ENCODE measurements at places on chromosomes 4 and X.

DNA sequence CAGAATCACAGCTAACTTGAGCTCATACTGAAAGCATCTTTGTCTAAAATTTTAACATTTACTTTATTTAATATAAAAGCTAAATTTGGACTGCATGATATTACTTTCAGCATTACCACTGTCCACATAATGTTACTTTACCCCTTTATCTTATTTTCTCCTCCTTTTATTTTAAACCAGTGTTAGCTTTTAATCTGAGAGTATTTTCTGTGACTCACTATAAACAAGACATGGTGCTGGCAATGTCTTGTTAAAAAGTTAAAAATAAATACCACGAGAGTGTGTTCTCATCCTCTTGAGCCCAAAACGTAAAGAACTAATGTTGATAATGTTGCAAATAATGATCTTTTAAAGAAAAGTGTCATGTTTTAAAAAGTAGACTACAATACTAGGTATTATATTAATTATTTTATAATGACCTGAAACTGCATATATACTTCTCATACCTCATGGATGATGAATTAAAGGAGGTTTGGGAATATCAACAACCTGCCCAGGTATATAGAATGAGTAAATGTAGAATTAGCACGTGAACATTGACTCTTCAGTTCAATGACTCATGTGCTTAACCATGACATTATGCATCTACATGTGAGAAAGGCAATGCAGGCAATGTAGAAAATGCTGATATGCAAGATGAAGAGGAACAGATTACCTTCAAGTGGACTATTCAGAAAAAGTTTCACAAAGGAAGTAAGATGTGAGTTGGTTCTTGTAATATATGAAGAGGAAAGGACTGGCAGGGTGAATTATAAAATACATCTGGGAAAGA is 454.1 kb upstream of the ADGRL3 start:
- no peak for DNase-seq

DNA sequence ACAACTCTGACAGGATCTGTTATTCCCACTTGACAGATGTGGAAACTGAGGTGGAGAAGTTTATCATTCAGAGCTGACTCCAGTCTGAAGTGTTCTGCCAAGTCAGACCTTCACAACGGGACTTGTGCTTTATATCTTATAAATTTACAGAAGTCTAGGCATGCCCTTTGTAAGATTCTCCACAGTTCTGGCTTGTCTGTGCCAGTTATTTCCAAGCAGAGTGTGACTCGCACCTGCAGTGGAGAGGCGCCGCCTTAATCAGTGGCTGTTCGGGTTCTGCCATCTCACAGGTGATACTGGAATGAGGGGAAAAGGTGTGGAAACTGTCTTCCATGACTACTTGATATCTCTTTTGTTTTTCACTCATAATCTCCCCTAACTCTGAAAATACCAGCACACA is 63.2 kb downstream of the CPEB2 start:
- DNase-seq, result no peak

- no peak for DNase-seq
These were observed 581.5 kb downstream of the STIM2 start for GRCh38 chr4:27442146-27442545.

DNA sequence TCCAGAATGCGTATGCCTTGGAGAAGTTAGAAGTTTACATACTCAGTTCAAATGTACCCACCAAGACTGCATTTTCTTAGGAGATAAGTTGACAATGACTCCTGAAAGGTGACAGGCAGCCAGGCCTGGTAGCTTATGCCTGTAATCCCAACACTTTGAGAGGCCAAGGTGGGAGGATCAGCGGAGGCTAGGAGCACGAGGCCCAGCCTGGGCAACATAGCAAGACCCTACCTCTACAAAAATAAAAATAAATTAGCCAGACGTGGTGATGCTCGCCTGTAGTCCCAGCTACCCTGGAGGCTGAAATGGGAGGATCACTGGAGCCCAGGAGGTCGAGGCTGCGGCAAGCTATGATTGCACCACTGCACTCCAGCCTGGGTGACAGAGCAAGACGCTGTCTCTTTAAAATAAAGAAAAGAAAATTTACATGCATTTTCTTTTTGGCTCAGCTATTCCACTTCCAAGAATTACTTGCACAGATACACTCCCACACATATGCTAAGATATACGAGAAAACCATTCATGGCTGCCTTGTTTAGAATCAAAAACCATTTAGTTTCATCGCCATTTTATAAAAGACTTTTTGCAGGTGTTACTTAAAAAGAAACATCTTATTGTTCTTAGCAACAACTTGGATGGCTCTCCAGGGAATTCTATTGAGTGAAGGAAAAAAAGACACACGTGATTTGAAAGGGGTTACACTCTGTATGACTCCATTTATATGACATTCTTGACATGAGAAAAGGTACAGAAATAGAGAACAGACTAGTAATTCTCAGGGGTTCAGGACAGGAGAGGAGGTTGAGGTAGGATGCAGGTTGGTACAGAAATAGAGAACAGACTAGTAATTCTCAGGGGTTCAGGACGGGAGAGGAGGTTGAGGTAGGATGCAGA is 66.3 kb downstream of the DHRSX start:
- DNase-seq, result no peak

- DNase-seq, result peak; percentile 53
These were observed at the start of gene HAND2 for GRCh38 chr4:173529477-173530325. HAND2 (minus strand) TSS chr4:173530229; CDS start chr4:173529289, 940 bp downstream.

DNA sequence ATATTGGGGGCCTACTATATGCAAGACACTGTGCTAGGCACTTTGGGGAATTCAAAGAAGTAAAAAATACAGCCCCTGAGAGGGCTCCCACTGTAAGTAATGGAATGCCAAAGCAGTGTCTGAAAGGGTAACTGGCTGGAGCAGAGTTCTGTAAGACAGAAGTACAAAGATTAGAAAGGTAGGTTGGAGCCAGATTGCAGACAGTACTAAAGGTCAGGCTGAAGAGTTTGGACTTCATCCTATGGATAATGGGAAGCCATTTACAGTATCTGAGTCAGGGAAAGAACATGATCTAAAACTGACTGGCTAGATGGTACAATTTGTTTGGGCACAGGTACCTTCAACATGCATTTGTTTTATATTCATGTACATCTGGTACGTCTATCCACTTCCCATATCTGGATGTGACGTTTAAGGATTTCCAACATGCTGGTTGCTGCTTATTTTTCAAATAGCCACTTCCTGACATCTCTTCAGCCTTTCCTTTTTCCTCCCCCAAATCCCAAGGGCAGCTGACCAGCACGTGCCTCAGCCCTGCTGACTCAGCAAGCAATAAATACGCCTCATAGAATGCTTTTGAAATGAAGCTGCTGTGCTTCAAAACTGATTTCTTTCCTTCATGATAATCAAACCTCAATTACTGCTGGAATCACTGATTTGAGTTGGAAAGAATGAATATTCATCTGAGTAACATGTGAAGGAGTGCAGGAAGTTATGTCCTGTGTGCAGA is 9.5 kb downstream of the ENOX2 start:
- DNase-seq, result no peak

GRCh38 chrX:136662976-136663375 is 15.0 kb downstream of the CD40LG start:
- no peak for DNase-seq

GRCh38 chrX:53337101-53337500 is 55.7 kb upstream of the IQSEC2 start:
- DNase-seq, result no peak

GRCh38 chr4:101191302-101192098 is 155.8 kb downstream of the PPP3CA start:
- no peak for DNase-seq

DNA sequence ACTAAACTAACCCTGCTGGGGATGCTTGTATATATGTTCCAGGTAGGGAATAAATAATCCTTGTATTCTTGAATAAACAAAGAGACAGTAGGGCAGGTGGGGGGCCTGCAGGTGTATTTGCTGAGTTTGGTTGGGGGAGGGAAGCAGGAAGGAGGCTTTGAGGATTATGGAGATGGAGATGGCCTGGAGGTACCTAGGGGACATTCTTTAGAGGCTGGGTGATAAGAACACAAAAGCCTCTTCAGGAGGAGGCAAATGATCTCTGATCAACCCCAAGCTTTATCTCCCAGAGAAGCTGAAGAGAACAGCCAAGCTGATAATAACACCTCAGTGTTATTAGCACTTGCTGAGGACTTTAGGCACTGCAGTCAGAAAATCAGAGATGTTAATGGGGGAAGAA is 187.7 kb downstream of the MGST2 start:
- DNase-seq, result peak; percentile 11

- no peak for DNase-seq
These were observed 13.4 kb downstream of the KLF3 start for GRCh38 chr4:38677441-38677840.

- no peak for DNase-seq
These were observed 325.0 kb downstream of the EVC2 start for GRCh38 chr4:5383191-5383980.

- no peak for DNase-seq
These were observed 292.9 kb downstream of the IL1RAPL1 start for GRCh38 chrX:28880136-28880535.

- peak; percentile 21 for DNase-seq
These were observed 31.2 kb upstream of the NSUN7 start for GRCh38 chr4:40718586-40718985.

DNA sequence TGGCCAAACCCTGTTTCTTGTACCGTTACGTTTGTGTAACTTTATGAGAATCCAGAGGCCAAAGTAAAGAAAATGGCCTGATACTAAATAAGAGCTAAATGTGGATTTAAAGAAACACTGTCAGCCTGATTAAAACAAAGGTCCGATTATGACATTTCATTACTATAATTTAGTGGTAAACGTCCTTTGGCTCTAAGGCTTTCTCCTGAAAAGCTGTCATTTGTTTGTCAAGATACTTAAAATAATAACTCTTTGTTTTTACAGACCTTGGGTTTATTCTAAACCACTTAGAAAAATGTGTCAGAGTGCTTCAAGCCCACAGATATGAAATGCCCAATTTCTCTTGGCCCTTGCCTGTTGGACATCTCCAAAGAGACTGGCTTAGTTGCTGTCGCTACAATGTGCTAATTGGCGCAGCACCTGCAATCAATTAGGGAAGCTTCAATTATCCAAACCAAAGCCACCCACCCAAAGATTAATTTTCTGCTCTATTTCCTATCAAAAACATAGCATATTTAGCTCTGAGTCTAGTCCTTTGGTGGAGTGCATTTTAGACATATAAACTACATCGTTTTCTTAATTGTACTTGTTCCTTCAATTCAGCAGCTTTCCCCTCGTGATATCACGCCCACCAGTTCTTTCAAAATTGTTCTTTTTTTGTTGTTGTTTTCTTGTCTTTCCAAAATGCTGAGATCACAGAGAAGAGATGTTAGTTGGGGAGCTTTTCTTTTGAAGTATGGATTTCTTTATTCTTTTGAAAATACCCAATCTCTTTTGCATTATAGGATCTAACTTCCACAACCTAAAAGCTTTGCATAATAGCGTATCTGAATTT is 13.6 kb downstream of the SMIM20 start:
- no peak for DNase-seq

DNA sequence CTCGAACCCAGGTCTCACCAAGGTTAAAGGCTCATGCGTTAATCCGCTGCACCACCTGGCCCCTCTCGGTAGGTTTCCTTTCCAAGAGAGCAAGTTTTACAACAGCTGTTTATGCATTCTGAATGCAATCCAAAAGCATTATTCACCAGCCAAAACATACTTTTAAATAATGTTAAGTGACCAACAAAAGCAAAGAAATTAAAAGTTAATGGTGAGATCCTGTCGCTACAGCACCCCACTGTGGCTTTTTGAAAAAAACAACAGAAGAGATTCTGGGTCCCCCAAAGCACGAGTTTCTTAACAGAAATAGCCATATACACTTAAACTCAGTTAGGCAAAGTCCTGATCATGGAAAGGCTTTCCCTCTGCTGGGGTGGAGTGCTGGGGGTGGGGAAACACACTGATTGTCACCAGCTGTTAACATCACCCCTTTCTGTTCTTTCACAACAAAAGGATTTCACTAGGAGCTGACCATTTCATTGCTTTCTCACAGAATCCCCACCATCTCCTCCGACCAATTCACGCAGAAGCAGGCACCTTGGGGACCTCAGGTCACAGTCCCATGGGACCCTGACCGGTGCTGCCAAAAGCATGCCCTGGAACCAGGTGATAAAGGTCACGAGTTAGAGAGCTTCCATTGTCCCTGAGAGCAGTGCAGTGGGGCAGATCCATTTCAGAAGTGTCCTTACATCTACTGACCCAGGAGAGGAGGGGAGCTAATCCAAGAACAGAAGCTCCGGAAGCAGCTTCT is 51.2 kb downstream of the ZNF827 start:
- no peak for DNase-seq

DNA sequence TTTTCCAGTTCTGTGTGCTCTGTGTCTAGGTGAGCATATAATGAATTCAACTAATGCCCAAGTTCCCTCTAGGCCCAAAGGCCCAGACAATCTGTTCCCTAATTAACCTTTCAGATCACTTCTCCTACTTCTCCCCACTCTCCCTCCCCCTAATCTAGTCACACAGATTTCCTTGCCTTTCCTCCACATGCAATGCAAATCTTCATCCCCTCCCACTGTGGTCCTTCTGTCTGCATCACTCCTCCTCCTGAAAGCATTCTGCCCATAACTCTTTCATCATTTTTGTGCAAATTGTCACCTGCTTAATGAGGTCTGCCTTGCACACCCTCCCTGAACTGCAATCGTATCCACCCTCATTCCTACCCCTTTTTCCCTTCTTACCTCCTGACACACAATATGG is 346.6 kb downstream of the FBXO8 start:
- DNase-seq, result no peak

DNA sequence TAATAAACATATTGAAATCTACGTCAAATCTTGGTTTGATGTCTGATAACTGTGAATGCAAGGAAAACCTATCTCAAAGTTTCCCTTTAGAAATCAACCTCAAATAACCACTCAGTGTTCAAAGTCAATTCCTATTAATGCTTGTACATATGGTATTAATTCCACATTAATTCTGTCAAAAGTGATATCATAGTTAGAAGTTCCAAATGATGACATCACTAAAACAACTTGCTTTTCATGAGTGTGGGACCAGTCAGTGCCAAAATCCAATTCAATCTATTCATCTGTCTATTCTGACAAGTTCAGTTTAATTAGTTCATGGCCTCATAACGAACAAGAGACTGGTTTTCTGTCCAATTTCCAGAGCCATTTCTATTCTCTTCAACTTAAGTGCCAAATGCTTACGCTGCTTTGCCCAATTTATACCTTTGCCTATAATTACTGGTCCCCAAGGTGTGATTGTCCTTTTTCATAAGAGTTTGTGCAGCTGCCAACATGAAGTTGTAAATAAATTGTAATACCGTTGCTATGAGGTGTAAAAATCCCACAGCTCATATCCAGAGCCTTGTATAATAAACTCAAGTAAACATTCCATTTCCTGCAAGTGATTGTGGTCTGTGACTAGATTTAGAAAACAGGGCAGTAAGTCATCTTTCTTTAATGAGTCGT is 476.2 kb downstream of the RAB28 start:
- no peak for DNase-seq

GRCh38 chr4:130257271-130257670 is 1161.3 kb downstream of the C4orf33 start:
- DNase-seq, result no peak

GRCh38 chr4:66943112-66943511 is 602.2 kb downstream of the CENPC start:
- no peak for DNase-seq

All from NCI-H510A (cell line).